Stimulated activated CD4-positive, alpha-beta T cell treated with anti-CD3 and anti-CD28 coated beads, Interleukin-12 subunit alpha, Interleukin-12 subunit beta, amount 100 ng/mL, for 4 hours (primary cell): ENCODE measurements at places on chromosomes 7 and 10.

- DNase-seq = no peak
Observed at GRCh38 chr7:26948617-26949118, 84.3 kb upstream of the SKAP2 start.

DNA sequence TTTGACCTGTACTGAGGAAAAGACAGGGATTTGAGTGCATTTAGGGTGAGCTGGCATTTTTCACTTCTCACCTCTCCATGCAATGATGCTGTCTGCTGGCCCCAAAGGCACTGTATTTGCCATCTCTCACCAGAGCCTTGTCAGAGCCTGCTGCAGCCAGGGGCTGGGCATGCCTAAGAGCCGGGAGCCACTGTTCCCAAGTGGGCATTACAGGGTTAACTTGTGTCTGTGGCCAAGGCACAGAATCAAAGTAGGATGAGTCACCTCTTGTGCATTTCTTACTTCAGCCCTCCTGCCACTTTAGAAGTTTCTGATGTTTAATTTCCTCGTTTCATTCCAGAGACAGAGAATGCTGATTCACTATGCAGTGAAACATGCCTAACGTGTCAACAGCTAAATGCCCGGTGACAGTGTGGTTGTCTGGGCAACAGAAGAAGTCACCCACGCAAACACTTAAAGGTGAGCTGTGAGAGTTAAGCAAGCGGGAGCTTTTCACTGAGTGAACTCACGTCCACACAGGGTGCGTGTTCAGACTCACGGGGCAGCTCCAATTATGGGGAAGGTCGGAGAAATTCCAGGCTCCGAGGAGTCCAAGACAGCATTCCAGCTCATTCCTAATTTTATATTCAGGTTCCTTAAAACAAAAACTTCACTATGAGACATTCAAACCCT lies 57.1 kb upstream of the IGFBP3 start:
- no peak for DNase-seq

DNA sequence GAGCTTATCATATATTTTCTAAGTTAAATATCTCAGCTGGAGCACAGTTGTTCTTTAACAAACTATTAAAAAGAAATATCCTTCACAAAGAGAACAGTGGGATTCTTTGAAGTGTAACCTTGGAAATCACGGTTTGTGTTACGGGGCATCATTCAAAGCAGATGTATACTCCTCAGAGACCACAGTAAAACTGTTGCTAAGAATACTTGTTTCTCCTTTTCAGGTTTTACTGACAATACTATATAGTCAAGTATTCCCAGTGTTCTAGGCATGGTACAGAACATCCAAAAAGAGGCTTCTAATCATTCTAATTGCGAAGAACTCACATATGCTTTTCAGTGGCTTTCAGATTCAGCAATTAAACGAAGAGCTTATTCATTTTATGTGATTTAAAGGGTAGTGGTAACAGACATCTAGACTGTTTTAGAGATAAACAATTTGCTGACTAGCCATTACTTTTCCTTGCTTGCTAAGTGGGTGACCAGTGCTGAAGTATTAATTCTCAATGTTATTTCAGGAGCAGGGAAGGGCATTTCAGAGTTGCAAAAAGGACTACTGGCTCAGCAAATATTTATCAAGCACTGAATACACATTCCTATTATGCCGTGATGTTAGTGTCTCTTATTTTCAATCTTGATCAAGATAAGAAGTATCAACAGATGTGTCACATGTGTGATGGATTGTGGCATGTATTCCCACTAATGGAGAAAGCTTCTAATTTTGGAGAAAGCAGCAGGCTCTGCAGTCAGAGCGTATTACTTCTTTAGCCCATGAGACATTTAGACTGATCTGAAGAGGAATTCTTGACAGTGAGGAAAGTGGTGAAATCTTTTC lies 236.8 kb downstream of the RNLS start:
- no peak for DNase-seq

GRCh38 chr7:68406480-68406879 lies 1191.8 kb upstream of the AUTS2 start:
- DNase-seq = no peak

GRCh38 chr7:18461785-18462467 lies 33.6 kb upstream of the HDAC9 start:
- no peak for DNase-seq

DNA sequence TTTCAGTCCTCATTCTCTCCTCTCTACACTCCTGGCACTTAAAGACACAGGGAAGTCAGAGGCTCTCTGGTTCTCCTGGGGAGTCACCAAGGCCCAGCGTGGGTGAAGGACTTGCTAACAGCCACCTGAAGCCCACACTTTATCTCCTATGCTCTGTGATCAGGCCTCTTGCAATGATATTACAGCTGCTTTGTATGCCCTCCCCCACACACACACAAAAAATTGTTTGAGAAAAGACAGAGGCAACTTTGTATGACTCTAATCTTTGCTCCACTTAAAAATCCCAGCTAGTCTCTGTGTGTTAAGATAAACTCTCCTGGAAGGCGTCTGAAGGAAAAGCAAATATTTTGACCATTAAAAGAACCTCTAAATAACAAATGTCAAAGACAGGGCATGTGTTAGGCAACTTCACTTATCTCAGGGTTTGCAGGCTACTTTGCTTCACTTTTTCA lies 507.2 kb downstream of the TNS3 start:
- no peak for DNase-seq

DNA sequence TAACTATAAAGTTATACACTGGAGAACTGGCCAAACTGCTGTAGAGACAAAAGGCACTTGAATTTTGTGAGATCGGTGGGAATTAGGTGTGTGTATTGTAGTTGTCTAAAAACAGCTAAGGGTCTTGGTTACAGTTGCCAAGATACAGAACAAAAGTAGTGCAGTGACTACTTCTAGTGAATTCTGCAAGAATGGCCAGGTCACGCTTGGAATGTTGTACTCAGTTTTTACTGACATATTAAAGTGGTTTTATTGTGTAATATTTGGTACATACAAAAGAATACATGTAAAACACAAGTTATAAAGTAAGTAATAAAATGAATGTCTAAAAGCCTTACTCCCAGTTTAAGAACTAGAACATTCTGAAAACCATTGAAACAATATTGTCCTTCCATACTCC lies 42.4 kb downstream of the PRPF18 start:
- no peak for DNase-seq

- DNase-seq = no peak
Observed at GRCh38 chr10:52609626-52610240, 162.9 kb downstream of the MBL2 start.

- no peak for DNase-seq
Observed at GRCh38 chr7:41942468-41943093, 239.7 kb upstream of the INHBA start.

DNA sequence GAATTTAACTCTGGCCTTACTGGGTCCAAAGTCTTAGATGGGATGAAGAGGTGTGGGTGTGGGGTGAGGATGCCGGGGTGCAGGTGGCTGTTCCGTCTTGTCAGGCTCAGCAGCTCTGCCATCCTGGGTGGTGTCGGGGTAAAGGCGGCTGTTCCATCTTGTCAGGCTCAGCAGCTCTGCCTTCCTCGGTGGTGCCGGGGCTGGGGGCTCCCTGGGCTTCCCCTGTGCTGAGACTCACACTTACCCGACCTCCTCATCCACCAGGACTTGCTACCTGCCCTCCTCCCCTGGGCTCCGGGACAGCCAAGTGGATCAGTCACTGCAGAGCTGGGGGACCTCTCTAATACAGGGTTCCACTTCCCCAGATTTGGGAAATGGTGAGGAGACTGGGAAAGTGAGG lies 244.3 kb upstream of the SHH start:
- no peak for DNase-seq

DNA sequence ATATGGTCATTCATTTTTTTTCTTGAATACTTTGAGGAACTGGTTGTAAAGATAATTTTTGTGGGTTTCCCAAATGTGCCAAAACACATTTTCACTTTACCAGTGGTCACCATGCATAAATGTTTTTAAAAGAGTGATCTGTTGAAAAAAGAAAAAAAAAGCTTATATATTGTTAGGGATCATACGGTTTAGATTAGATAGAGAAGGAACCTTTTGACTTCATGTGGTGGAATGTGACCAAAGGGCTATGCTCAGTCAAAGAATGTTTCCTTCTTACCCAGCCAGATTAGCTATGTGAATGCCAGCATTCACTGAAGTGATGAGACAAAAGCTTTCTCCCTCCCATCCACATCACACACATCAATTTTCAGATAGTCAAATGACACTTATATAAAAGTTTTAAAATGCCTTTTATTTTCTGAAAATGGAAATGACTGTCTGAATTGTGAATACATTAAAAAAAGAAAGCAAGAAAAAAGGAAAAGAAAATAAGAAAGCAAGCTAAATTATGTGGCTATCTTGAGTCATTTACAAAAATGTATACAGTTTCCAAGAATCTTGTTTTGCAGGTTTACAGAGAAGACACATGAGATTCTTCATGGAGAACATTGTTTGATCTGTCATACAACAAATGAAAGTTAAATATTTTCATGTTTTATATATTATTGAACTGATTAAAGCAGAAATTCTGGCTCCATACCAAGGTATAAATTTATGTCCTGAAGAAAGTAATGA lies 8.6 kb upstream of the CPED1 start:
- DNase-seq = no peak

- no peak for DNase-seq
Observed at GRCh38 chr7:24668927-24669635, 88.2 kb downstream of the GSDME start.

DNA sequence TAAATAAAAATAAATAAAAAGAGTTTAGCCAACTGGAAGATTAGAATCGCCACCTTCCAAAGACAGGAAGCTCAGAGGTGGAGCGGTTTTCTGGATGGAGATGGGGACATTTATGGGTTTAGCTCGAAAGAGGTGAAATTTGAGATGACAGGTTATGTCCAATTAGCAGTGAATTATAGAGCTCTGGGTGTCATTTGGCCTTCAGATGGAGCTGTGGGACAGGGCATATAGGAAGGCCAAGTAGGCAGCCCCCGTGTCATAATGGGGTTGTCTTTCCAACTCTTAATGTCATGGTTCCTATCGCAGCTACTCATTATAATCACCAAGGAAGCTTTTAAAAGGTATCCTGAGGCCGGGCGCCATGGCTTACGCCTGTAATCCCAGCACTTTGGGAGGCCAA lies 21.0 kb upstream of the EEPD1 start:
- no peak for DNase-seq

DNA sequence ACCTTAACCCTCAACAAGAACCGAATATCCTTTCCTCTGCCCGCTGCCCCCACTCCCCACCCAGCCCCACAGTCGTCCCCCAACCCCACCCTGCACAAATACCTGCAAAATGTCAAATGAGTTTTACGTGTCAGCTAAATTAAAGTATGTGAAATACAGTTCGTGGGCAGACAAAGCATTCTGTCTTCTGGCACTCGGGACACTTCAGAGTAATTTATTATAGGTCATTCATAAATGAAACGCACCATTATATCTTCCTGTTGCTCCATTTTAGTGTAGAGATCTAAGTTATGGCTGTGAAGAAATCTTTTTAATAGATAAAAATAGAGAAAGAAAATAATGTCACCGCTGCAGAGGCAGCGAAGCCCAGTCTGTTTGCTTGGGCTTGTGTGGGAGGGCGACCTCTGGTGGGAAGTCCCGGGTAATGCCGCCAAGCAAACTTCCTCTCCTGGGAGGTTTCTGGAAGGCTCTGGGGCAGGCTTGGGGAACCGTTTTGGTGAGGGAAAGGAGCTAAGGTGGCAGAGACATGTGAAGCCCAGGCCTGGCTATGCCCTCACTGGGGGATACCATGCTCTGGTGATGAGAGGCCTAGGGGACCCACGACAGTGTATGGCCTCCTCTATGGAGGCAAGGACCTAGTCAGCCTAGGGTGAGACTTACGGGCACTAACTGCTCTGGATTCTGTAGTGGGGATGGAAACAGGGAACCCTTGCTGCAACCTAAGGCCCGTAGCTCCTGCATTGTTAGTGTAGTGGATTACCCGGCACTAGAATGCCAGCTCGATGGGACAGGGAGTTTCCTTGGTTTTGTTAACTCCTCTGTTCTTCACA lies 604.9 kb downstream of the LRMDA start:
- DNase-seq = peak; percentile 13

GRCh38 chr7:149801002-149801566 lies 27.7 kb upstream of the ZNF467 start:
- no peak for DNase-seq

DNA sequence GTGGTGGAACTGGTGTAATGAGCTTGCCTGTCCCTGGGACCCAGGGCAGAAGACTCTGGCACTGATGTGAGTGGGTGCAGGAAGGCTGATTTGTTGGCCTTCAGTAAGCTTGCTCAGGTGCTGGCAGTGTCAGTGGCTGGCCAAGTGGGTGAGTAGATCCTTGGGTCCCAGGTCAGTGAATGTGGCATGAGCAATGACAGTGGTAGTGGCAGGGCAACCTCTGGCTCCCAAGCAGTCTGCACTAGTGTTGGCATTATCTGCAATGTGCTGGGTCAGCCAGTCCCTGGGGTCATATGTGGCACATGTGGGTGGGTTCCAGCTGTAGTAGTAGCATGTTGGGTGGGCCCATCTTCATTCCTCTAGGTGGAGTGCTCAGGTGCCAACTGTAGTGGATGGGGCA lies 640.9 kb upstream of the GRM3 start:
- no peak for DNase-seq

- DNase-seq = no peak
Observed at GRCh38 chr7:133331861-133332260, 79.0 kb downstream of the EXOC4 start.

- DNase-seq = peak; percentile 63
Observed at GRCh38 chr10:87093632-87094372, 841 bp downstream of the GLUD1 start.

- no peak for DNase-seq
Observed at GRCh38 chr10:58641095-58641531, 128.4 kb downstream of the BICC1 start.

DNA sequence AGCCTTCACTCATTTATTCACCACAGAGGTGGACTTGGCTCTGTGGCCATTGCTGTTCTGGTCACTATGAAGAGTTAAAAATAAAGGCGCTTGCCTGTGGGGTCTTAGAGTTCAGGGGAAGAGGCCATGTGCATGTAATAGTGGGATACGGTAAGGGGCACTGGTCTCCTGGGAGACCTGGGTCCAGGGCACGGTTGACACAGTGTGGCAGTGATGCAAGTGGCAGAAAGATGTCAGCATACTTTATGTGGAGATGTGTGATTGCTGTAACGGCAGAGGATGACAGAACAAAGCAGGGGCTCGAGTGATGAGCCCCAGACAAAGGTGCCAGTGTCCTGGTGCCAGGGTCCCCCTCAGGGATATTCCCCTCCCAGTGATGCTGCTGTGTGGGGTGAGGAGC lies 8.6 kb downstream of the ZSCAN25 start:
- DNase-seq = no peak

DNA sequence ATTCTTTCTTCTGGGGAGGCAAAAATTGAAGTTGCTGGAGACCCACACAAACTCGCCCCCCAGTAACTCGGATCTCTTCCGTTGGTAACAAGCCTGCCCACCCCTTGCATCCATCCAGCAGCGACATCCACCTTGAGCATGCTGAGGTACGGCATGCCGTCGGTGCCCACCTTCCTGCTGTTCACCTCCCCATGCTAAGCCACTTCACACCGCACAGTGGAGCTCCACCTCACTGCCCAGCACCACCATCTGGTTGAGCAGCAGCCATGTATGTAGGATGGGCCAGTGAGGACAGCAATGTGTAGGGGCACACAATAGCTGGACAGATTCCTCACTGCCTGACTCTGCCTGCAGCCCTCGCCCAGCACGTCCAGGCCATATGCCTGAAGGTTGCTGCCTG lies 138.1 kb upstream of the ZNF92 start:
- no peak for DNase-seq
